ENCODE measurements at places on chromosomes 5 and 9. TPM values are rescaled to one million over a fixed set of nuclear protein-coding genes. Genes with fewer than 3 reads are reported as not detected.
A peak's percentile ranks its signal among the peaks of the same experiment; 100 is the strongest.

GRCh38 chr9:98049288-98050072 is 7.1 kb upstream of the NANS start:
- DNase-seq: no peak

DNA sequence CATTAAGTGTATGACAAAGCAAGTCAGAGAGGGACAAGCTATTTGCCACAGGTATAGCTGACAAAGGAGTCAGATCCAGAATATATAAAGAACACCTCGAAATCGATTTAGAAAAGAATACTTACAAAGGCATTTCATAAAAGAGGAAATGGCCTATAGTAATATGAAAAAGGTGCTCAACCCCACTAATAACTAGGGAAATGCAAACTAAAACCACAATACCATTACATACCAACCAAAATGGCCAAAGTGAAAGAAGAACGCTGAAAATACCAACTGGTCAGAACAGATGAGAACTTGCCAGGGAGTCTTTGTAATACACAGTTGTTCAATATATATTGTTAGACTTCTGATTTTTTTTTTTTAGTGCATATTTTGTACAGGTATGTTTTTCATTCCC is 152.9 kb downstream of the CDC42SE2 start:
- no peak for DNase-seq

DNA sequence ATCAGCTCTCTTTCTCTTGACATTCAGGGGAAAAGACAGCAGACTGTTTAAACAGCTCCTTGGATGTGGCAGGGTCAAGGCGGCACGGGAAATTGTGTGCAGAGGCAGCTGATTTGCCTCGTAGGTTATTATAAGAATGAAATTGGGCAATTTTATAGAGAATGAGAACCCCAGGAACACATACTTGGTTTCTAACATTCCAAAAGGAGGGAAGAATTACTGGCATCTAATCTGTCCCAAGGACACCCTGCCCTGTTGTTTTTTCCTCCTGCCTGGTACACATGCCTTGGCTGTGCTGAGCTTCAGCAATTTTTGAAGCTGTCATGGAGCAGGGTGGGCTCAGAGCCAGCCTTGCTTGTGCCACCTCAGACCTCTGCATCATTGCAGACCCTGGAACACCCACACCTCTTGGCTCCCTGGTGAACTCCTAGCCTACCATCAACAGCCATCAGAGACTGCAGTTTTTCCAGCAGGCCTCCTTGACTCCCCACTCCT is 143.6 kb downstream of the BOD1 start:
- peak; percentile 49 for DNase-seq

DNA sequence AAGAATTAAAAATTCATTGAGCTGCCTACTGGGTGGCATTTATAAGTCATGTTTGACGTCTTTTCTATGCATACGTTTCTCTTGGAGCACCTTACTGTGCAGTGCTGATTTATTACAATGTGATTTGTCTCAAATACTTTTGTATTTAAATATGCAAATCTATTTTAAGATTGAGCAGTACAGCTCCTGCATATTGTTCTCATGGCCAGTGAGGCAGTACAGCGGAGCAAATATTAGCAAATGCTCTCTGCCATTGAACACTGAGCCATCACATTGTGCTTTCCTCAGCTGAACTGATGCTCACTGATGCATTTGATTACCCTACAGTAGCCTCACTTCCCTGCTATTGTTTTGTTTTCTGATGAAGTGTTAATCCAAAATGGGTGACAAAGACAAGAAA is 149.6 kb downstream of the HTR1A start:
- no peak for DNase-seq

Gene TXNDC8
- total RNA-seq: not detected

Gene FCN2
- total RNA-seq: not detected

GRCh38 chr9:76607730-76608436 is 148.9 kb downstream of the GCNT1 start:
- no peak for DNase-seq

Measured in fibroblast of lung (primary cell).